Camera-type eye (tissue), 1 donor: ENCODE measurements at places on chromosomes 3 and 15. TPM values are rescaled to one million over a fixed set of nuclear protein-coding genes. Genes with fewer than 3 reads are reported as not detected.

The LRRC49 gene
- total RNA-seq = 63.4 TPM

The NCK1 gene
- total RNA-seq = 53.5 TPM

The ABI3BP gene
- total RNA-seq = 146 TPM

The UROC1 gene
- 0.11 TPM for total RNA-seq

The LIPC gene
- 0.55 TPM for total RNA-seq

The CCR3 gene
- not detected for total RNA-seq

The INKA1 gene
- total RNA-seq = 3.4 TPM

The HMG20A gene
- 71.7 TPM for total RNA-seq

The PRRT3 gene
- total RNA-seq = 2.9 TPM

The RTP4 gene
- 0.38 TPM for total RNA-seq

The B3GALNT1 gene
- 67.7 TPM for total RNA-seq

The PRR20G gene
- total RNA-seq = not detected

The LCTL gene
- total RNA-seq = 17.3 TPM

The SOX14 gene
- not detected for total RNA-seq

The SPINT1 gene
- total RNA-seq = 27.4 TPM

The CLEC3B gene
- 109 TPM for total RNA-seq

The ZCWPW2 gene
- total RNA-seq = 2.6 TPM

The PCSK6 gene
- 48.1 TPM for total RNA-seq
